ENCODE measurements at places on chromosomes 1 and 21. TPM values are rescaled to one million over a fixed set of nuclear protein-coding genes. Genes with fewer than 3 reads are reported as not detected.

DNA sequence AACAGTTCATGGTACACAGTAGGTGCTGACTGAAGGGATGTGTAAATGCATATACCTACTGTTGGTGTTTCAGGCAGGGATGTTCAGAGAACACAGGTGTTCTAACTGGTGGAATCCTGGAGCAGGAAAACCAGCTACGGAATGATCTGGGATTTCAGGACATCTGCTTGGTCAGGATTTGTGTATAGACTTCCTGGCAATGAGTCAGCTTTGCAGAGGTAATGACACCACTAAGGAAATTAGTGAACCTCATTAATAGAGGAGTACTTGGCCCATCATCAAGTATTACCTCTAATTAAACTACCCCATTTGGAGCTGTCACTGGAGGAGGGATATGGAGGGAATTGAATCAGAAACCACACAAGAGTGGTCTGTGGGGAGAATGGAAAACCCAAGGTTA lies 7.3 kb downstream of the MRPL37 start:
- DNase-seq = no peak

- DNase-seq = no peak
Measured at GRCh38 chr1:115839029-115839678, 1.8 kb downstream of the NHLH2 start.

GRCh38 chr1:167110586-167110985 lies 16.7 kb downstream of the STYXL2 start:
- DNase-seq = no peak

ELF3 gene
- 126 TPM for total RNA-seq
